ENCODE measurements at places on chromosomes 3 and 15. TPM values are rescaled to one million over a fixed set of nuclear protein-coding genes. Genes with fewer than 3 reads are reported as not detected.
A peak's percentile ranks its signal among the peaks of the same experiment; 100 is the strongest.

DNA sequence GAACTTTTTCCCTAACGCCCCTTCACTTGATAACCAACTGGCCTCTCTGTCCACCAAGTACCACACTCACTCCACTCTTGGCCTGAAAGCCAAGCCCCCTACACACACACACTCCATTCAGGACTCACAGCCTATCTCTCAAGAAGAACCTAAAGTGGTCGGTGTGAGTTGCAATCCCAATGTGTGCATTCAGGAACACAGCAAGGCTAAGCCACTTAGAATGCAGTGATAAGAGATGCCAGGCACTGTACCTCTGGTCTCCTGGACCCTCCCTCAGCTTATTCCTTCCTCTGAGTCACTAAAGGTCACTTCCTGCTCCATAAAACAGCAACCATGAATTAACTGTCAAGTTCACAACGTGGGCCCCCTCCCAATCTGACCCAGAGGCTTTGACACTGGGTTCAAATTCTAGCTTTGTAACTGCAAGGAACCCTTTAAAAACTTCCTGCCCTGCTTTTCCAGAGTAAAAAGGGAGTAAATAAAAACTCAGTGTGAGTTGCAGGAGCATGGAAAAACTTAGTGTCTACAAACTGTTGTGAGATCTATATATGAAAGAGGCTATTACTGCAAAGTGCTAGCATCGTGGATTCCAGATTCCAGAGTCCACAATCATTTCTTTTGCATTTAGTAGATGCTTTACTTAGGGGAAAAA, 17.6 kb upstream of the KCNMB3 start:
- DNase-seq, result no peak

DNA sequence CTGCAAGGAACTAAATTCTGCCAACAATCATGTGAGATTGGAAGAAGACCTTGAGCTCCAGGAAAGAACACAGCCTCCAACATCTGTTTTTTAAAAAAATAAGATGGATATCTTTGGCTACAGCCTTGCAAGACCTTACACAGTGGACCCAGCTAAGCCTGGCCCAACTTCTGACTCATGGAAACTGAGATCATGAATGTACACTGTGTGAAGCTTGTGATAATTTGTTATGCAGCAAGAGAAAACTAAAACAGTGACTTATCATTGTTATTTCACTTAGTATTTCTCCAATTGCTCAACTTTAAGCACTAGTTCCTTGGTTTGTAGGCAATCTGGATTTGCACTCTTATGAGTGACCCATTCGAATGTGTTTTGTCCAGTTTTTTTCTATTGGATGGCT, 29.3 kb downstream of the SHQ1 start:
- DNase-seq, result no peak

- DNase-seq, result no peak
These were observed 94.2 kb downstream of the FMN1 start for GRCh38 chr15:33100314-33100713.

DNA sequence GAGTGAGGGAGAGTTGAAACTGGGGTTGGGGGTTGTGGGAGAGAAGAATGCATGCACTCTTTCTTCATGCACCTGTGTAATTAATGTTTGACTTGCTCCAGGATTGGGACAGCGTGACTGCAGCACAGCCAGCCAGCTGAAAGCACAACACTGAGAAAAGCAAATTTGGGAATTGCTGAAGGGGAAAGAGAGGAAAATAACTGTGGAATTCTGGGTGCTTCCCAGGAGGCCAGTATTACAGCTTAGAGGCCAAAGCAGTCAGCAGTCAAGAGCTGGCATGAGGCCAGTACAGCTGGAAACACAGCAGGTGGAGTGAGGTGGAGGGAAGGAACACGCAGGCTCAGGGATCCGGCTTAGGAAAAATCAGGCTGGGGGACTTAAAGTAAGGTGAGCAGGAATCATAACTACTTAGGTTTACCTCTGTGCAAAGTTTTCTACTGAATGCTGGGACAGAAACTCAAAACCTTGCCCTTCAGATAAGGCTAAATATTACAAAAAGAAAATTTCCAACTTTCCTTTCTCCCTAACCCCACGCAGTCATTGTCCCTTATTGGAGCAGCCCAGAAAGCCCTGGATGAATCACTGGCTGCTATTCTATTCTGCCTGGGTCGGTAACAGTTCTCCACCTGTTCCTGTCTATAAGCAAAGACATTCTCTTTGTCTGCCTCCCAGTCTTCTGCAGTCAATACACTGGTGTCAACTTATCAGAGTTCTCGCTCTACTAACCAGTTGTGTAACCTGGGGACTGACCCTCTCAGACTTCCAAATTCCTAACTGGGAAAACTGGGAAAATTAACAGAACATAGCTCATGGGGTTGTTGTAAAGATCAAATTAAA, 167.2 kb downstream of the MAGI1 start:
- peak; percentile 50 for DNase-seq

DNA sequence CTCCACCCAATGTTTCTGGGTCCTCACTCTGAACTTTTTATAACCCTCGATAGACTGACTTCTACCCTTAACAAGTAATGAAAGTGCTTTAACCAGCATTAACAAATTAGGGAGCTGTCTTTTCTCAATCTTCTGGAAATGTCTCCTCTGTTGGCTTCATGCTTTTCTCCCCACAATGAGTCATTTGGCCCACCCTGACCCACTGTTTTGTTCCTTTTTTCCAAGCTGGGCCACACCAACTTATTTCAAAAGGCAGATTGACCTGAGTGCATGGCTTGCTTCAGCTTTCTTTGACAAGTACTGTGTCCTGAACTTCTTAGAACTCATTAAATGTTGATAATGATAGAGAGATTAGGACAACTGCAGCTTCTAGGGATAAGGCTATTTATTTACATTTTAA, 199.6 kb upstream of the SEMA6D start:
- no peak for DNase-seq

DNA sequence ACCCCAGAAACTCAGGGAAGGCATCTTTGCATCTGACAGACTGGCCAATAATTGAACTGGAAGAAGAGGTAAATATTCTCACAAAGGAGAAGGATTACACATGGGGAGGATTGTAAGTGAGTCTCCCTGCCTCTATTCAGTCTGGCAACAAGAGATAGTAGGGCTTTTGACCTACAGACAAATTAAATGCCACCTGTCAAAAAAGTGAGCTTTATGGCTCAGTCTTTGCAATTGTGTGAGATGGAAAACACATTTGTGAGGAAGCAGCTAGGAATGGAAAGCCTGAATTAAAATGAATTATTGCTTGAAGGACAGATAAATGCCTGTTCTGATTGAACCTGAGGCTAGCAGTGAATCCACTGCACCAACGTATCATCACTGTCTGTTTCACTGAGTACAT, 173.3 kb upstream of the GOLIM4 start:
- no peak for DNase-seq

GRCh38 chr3:57815036-57815435, 58.9 kb downstream of the SLMAP start:
- DNase-seq, result no peak

DNA sequence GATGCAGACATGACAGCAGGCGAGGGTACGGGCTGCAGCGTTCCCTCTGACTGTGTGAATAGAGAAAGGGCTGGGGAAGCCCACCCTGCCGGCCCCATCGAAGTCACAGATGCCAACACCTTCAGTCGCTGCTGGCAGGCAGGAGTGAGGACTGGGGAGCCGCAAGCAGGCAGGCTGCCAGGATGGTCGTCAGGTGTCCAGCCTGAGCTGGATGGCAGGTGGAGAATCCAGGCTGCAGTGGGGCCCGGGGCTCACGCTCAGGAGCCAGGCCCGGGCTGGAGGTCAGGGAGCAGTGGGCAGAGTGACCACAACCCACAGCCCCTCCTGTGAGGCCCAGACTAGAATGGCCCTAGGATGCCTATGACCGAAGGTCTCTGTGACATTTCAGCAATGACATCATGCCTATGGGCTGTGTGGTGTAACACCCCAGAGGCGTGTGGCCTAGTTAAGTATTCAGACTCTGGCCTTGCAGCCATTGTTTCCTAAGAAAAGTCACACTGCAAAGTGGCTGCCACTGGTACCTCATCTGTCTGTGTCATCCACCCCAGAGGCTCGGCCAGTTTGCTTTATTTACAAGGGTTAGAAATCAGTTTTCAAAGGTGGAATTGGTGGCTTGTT, 15.7 kb downstream of the PRR23E start:
- DNase-seq, result no peak

- no peak for DNase-seq
These were observed 30.0 kb upstream of the PPARG start for GRCh38 chr3:12258911-12259310.

DNA sequence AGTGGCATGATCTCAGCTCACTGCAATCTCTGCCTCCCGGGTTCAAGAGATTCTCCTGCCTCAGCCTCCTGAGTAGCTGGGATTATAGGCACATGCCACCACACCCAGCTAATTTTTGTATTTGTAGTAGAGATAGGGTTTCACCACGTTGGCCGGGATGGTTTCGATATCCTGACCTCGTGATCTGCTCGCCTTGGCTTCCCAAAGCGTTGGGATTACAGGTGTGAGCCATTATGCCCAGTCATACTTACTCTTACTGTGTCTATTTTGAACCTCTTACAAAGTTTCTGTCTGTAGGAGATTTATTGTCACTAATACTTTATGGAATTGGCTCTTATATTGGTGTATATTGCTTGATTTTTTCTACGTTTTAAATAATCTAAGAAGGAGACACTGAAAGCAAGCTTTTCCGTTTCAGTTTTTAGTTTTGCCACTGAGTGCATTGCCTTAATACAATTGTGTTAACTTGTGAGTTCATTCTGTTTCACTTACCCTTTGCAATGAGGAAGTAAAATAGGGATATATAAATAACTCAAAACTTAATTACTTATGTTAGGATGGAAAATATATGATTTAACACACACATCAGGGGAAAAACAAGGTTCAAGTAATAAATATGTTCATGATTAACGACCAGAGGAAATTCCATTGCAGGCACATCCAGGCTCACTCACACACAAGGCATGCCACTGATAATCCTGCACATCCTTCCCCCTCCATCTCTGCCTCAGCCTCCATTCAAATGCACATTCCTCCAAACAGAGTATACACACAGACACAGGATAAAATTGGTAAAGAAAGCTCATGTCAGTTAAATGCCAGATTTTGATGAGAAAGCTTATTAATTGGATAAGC, 279.3 kb upstream of the RASGRP1 start:
- DNase-seq, result no peak

DNA sequence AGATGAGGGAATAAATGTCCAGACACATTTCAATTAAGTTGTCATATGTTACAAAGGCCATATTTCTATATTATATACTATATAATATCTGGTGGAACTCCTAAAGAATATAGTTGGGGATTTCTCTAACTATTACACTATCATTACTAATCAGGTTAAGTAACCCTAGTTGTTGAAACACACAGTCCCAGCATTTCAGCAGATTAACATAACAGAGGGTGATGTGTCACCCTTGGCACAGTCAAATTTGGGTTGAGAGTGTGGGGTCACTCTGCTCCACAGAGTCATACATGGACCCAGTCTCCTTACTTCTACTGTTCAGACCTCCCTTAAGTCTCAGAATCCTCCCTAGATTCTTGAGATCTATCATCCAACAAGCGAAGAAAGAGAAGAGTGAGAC, 496.4 kb upstream of the MDFIC2 start:
- DNase-seq, result no peak

DNA sequence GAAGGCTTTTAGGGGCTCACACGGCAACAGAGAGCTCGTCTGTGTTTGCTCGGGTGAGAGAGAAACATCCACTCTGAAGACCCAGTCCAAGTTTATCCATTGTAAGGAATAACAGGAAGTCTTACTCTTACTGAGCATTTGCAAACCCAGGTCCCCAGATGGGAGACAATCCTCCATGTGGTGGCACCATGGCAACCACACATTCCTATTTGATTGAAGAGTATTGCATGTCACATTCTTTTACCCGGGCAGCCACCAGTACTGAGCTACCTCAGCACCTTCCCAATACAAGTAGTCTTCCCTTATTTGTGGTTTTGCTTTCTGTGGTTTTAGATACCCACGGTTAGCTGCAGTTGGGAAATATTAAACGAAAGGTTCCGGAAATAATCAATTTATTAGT, 302.9 kb upstream of the RASGRP1 start:
- no peak for DNase-seq

DNA sequence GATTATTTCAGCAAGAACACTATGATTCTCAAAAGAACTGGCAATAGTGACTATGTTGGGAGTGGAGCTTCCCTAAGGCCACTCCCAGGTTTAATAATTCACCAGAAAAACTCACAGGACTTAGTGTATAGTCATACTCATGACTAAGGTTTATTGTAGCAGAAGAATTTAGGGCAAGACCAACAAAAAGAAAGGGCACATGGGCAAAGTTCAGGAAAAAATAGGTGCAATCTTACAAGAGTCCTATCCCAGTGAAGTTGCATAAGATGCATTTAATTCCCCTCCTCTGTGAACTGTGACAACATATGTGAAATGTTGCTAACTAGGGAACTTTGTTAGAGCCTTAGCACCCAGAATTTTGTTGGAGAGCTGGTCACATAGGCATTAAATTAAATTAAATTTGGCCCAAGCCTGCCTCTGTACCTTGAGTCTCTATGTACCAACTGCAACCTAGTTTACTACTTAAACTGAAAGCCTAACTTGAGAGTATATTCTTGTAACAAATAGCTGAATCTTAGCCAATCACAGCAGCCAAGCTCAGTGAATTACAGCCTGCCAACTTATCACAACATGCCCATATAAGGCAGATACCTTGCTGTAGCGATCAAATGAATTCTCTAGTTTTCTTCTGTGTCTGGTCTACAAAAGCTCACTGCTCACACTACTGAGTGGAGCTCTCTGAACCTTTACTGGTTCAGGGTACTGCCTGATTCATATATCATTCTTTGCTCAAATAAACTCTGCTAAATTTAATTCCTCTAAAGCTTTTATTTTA, 386.2 kb upstream of the ARHGEF26 start:
- peak; percentile 52 for DNase-seq

GRCh38 chr3:16600780-16601536, 4.3 kb downstream of the DAZL start:
- peak; percentile 71 for DNase-seq

DNA sequence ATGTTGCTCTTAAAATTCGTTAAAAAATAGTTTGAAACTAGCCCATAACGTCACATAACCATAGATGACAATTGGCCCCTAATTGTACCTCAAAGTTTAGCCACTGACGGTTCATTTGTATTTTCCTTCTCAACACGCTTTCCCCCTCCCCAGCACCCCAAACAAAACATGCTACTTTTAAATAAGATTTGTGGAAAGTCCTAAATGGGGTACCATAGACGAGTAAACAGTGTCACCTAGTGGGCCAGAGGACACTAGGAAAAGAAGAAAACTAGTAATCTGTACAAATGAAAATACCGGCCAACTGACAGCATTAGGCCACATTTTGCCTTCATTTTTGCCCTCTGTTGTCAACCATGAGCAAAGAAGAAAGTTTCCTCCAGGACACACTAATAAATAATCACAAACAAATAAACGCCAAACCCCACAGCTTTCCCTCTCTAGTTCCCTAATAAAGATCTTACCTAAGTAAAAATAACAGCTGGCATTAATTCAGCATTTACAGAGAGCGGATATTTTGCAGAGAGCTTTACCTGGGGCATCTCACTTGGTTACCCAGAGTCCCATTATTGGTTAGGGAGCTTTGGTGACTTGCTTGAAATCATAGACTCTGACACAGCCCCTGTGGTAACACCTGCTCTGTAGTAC, 175.1 kb upstream of the ATP11B start:
- DNase-seq, result peak; percentile 57

Gene ZNF774
- 10.4 TPM for total RNA-seq

Gene ITIH3
- total RNA-seq, result not detected

Gene LRRC57
- total RNA-seq, result 9.2 TPM

Gene EEF1AKMT4
- total RNA-seq, result 11.6 TPM

Gene KCTD6
- 11.4 TPM for total RNA-seq

Gene SYNPR
- 0.90 TPM for total RNA-seq

Gene VIPR1
- 16.6 TPM for total RNA-seq

Gene LMAN1L
- total RNA-seq, result 1.1 TPM

Gene PRRT3
- 1.6 TPM for total RNA-seq

Gene NCK1
- total RNA-seq, result 108 TPM

Measured in Calu3 (cell line).